NCI-H146 (cell line): ENCODE measurements at places on chromosomes 5 and 9.

- DNase-seq = no peak
Measured at GRCh38 chr9:110036286-110036685, 171.7 kb downstream of the C9orf152 start.

DNA sequence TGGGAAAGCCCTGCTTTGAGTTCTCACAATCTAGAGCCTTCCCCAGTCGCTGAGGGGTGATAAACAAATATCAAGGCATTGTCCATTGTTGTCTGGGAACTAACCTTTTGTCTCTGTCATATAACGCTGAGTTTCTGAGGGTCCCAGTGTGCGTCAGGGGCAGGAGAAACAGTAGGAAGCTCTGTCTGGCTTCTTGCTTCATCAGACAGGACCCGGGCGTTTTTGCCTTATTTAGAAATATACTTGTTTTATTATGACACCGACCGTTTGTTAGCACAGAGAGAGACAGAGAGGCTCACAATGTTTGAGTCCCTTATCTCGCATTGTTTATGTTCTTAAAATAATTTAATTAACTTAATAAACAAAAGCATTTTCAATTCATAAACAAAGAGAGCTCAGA, 204.9 kb upstream of the GAS1 start:
- no peak for DNase-seq

GRCh38 chr9:114051281-114051680, 26.8 kb downstream of the AMBP start:
- DNase-seq = no peak

DNA sequence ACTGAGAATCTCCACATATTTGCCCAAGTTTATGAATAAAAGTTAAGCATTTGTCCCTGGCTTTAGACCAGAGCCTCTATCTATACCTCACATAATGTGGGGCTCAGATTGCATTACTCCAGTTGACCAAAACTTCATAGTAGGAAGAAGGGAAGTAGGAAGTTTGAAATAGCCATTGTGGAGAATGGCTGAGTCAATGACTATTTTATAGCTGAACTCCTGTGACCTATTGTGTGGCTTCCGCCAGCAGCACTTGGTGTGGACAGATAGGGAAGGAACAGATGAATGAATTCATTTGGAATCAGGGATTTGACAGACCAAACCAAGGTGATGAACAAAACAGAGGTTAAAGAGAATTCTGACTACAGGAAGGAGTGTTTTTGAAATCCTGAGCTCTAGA, 92.9 kb upstream of the LPAR1 start:
- DNase-seq = no peak

DNA sequence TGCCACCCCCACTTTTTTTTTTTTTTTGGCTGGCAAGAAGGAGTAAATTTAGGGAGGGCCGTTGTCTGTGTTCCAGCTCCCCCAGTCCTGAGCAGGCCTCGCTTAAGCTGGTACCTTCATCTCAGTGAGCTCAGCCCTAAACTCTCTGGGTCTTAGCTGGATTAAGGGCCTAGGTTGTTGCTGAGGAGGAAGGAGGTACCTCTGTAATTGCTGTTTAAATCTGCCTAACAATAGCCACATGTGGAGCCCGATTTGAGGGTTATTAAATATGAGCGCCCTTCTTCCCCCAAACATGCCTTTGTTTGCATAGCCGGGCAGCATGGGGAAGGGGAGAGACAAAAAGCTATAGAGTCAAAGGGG, 179.0 kb upstream of the PITX1 start:
- peak; percentile 54 for DNase-seq

DNA sequence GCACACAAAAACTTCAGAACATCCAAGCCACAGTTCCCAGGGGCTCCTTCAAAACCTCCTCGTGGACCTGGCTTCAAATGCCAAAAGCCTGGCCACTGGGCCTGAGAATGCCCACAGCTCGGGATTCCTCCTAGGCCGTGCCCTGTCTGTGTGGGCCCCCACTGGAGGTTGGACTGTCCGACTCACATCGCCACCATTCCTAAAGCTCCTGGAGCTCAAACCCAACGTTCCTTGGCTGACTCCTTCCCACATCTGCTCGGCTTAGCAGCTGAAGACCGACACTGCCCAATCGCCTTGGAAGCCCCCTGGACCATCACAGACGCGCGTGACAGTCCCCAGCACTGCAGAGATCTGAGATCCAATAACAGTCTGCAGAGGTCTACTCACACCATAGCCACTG, 7.7 kb downstream of the SIT1 start:
- no peak for DNase-seq

- no peak for DNase-seq
Measured at GRCh38 chr9:134139081-134139480, 3.2 kb downstream of the WDR5 start.

DNA sequence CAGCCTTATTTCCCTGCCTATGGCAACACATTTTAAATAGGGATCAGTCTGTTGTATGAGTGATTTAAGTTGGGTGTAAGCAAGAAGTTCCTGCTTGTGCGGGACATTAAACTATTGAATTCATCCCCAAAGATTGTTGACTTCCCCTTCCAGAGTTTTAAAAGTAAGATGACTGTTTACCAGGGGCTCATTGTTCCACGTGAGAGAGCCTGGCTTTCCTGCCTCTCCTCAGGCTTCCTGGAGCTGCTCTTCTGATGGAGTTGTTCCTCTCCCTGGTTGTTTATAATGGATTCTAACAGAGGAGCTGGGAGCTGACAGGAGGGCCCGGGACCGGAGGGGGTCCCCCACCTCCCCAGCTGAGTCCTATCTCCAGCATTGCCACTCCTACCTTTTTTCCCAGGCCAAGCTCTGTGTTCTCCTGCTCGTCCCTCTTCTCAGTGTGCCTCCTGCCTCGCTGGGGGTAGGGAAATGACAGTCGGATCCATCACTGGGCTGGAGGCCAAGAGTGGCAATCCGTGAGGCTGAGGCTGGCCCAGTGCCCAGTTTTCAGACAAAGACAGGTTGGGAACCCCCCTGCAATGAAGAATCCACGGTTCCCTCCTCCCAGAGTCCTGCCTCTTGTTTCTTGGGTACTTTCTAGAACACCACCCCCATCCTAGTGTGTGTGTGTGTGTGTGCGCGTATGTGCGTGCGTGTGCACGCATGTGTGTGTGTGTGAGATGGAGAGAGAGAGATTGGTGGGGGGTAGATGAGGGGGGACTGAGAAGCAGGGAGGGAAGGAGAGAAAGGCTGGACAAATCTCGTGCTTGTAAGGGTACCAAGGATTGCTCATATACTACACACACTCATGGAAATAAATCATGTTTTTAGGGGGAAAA, 123.7 kb upstream of the NFIB start:
- DNase-seq = peak; percentile 84

GRCh38 chr5:135210286-135211055, 176.4 kb upstream of the PITX1 start:
- DNase-seq = no peak

GRCh38 chr5:13985731-13986418, 41.4 kb upstream of the DNAH5 start:
- no peak for DNase-seq

- DNase-seq = no peak
Measured at GRCh38 chr5:32955814-32956213, 244.7 kb downstream of the NPR3 start.

DNA sequence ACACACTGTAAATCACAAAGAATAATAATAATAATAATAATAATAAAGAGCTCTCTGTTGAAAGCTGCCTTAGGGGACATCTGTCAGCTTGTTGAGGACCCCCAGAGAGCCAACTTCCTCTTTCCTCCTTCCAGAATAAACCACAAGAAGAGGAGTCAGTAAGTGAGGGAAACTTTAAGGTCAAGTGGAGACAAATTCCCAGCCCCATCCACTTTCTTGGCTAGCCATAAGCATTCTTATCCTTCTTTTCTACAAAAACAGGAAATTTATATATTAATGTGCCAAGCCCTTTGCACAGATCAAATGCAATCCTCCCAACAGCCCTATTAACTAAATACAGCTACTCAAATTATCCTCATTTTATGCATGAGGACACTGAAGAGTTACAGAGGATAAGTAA, 9.4 kb upstream of the C5orf58 start:
- no peak for DNase-seq

DNA sequence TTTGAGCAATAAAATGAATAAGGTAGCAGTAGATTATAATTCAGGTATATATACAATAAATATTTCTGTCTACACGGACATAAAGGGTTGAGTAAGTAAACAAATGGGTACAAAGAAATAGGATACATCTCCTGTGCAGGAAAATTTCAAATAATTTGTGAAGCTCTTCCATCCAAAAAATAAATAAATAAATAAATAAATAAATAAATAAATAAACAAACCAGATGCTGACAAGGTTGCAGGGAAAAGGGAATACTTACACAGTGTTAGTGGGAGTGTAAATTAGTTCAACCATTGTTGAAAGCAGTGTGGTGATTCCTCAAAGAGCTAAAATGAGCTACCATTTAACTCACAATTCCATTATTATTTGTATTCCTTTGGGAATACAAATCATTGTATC, 227.3 kb upstream of the CDH18 start:
- no peak for DNase-seq

GRCh38 chr5:158701007-158701391, 398.7 kb downstream of the EBF1 start:
- no peak for DNase-seq

DNA sequence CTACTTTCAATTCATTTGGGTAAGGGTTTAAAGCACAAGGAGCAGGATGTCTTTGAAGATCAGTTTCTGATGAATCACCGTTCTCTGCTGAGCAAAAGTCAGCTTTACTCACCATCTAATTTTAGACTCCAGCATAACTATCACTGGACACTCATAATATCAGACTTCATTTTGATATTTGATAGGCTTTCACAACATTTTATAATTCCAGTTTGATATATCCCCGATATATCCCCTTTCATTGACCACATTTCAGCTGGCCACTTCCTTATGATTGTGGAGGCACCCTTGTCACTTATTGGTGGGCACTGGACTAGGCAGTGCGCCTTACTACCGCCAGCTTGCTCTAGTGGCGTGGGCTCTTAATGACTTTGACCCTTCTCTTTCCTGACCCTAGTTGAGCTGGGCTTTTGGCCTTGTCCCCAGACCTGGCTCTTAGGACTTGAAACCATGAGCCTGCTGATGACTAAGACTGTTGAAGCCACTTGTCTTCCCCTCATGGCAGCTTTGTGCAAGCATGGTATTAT, 46.8 kb downstream of the CYSTM1 start:
- DNase-seq = no peak

DNA sequence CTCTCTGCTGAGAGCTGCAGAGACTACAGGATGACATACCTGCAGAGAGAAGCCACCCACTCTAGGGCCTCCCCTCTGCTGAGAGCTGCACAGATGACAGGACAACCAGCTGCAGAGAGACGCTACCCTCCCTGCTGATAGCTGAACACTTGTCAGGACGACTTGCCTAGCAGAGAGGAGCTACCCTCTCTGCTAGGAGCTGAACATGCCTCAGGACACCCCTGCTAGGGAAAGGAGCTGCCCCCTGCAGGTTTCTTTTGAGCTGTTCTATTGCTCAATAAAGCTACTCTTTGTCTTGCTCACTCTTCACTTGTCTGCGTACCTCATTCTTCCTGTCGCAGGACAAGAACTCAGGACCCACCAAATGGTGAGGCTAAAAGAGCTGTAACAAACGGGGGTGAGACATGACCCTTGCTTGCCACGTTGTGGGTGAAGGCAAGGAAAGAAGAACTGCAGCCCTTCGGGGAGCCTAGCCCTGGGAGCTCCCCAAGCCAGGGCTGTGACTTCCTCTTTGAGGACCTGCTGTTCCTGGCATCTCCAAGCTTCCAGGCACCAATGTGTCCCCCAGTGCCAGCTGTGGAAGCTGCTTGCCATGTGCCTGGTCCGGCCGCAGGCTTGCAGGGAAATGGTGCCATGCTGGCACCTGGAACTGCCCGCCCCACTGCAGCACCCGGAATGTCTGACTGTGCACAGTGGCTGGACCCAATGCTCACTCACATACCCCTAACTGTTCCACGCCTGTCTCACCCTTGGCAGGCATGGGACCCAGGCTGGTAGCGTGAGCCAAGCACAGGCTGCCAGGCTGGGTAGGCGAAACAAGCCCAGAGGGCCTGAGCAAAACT, 5.1 kb upstream of the TESK1 start:
- no peak for DNase-seq

GRCh38 chr5:159752622-159753275, 163.5 kb upstream of the ADRA1B start:
- DNase-seq = no peak

- DNase-seq = peak; percentile 32
Measured at GRCh38 chr5:154446195-154447088, 645 bp downstream of the SAP30L start.

DNA sequence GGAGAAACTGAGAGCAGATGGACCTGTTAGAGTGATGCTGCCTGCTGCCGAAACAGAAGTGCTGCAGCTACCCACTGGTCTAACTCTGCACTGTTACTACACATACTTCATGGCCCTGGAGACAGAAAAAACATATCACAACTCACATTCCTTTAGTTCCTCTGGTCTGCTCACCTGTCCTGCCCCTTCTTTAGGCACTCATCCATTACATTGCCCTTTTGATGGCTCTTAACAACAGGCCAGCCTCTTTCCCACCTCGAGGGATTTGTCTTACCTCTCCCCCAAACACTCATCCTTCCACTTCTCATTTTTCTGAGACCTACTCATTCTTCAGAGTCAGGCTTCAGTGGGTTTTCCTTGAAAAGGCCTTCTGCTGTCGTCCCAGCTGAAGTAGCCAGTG, 49.2 kb downstream of the KCTD16 start:
- no peak for DNase-seq

DNA sequence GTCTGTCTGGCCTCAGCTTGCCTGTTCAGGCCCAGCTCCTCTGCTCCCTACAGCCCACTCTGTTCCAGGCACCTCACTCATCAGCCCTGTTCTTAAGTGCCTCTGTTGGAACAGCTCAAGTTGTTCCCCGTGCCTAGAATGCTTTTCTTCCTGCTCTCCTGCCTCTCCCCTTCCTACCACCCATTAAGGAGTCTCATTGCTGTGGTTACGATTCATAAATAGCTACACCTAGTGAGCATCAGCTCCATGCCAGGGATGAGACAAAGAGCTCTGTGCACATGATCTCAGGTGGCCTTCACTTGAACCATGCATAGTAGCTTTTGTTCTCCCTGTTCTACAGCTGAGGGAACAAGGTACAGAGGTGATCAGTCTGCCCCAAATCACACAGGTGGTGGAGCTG, 54.3 kb downstream of the PSD2 start:
- DNase-seq = no peak

DNA sequence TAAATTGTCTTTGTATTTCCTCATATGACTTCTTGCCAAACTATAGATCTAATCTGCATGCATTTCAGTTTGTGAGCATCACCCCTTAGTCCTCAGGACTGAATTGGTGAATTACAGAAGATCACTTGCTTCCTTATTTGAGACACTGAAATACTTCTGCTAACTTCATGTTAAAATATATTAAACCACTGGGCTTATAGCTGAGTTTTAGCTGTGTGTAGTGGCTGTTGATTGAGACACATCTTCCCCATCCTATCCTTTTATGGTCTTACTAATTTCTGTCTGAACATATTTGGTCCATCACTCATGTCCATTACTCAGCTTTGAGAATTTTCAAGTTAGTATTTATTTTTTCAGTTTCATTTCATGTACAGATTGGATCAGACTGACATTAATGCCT, 295.9 kb downstream of the PSAT1 start:
- no peak for DNase-seq
